ENCODE measurements at places on chromosomes 16 and 17.

DNA sequence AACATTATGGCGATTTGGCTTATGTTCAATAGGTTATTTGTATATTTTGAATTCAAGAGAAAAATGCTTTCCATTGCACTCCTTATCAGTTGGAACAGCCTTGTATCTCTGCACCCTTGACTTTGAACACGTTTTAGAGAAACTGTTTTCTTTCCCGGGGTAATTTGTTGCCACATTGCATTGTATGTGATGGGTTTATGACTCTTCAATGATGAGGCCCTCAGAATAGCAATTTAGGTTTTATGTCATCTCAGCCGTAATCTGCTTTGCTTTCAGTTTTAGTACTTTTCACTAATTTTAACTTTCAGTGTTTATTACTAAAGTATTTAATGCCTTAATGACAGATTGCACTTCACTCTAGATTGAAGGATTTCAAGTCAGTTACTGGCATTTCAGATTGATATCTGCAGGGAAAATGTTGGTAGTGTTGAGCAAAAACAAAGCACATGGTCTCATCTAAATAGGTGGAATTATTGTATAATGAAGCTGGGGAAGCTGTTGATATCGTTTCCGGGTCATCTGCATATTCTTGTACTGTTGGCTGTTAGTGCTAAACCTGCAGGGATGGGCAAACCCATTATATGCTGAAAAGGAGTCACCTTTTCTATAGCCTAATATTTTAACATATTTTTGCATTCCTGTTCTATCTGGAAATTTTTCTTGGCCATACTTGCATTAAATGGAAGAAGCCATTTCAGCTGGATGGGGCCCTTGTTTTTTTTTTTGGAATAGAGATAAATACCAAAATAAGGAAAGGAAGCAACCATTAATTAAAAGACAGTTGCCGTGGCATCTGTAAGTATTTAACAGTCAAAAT lies 2.0 kb downstream of the LUC7L3 start:
- no peak for DNase-seq

GRCh38 chr17:66538776-66539175 lies 236.4 kb downstream of the PRKCA start:
- DNase-seq: no peak

DNA sequence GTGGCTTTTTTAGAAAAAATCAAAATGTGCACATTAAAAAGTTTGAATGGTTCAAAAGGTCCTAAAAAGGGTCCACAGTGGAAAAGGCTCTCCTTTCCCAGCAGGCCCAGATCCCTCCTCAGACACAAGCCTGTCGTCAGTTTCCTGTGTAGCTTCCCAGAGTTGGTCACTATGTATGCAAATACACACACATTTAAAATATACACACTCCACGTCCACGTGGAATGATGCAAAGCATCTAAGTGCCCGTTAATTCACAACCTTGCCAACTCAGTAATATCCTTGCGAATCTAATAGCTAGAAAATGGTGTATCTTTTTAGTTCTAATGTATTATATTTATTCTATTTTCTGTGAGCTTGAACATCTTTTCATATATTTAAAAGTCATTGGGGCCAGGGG lies 17.7 kb downstream of the NLRC5 start:
- DNase-seq: no peak

DNA sequence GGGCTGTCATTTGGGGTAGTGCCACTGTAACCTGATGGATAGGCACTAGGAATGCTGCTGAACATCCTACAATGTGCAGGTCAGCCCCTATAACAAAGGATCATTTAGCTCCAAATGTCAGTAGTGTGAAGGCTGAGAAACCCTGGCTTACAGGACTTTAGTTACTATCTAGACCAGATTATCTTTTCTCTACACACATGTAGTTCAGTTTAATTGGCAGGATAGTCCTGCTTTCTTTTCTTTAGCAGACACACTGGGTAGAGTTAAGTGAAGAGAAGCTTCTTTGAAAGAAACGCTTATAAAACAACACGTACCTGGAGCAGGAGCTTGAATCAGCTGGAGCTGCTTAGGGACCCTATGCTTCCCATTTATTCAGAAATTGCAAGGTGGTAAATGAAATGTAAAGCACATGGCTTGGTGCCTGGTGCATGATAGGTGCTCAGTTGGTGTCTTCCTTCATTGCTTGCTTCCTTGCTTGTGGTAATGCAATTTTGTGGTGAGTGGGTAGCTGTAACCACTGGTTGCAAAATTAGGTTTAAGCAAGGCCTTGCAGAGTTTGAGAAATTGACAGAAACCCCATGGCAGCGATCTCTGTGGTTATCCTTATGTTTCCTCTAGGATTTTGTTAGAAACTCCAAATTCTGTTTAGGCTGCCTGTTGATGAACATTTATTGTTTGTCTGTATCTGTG lies 9.4 kb downstream of the METTL9 start:
- DNase-seq: no peak

DNA sequence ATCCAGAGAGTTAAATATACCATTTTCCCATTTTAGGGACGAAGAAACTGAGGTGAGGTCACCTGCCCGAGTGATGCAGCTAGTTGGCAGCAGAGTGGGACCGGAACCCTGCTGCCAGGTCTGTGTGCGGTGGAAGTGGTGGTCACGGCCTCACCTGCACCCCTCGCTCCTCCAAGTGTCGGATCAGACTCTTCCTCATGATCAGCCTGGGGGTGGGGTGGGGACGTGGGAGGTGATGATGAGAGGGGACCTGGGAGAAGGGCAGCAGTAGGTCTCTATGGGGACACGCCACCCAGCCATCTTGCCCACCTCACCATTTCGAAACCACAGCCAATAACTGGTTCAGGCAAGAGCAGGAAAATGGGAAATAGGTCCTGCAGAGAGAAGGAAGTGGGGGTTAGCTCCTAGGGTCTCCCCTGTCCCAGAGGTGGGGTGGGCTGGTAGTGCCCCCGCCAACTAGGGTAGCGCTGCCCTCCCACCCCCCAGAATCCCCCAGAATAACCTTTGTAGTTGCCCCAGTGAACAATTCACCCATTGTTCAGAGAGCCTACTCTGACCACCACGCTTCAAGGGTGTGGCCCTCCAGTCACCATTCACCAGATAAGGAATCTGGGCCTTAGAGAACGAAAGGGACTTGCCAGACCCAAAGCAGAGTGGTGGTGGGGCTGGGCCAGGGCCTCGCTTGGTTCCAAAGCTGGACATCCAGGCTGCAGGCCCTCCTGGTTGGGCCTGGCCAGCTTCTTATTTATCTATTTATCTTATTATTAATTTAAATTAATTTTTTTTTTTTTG lies 5.1 kb downstream of the GDPD3 start:
- no peak for DNase-seq

- DNase-seq: no peak
These were observed 12.7 kb upstream of the APRT start for GRCh38 chr16:88824256-88825077.

DNA sequence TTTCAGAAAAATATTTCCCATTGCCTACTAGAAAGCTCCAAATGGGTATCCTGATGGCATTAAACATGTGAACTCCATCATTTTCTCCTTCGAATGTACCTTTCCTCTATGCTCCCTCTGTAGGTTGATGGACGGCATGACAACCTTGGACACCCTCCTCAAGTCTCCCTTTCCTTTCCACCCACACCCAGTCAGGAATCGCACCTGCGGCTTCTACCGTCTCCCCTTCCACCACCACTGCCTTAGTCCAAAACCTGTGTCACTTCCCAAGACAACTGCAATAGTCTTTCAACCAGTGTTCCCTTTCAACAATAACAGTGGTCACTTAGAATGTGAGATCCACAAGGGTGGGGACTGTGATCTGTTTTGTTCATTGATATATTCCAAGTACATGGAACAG lies 233.1 kb upstream of the AXIN2 start:
- DNase-seq: no peak

DNA sequence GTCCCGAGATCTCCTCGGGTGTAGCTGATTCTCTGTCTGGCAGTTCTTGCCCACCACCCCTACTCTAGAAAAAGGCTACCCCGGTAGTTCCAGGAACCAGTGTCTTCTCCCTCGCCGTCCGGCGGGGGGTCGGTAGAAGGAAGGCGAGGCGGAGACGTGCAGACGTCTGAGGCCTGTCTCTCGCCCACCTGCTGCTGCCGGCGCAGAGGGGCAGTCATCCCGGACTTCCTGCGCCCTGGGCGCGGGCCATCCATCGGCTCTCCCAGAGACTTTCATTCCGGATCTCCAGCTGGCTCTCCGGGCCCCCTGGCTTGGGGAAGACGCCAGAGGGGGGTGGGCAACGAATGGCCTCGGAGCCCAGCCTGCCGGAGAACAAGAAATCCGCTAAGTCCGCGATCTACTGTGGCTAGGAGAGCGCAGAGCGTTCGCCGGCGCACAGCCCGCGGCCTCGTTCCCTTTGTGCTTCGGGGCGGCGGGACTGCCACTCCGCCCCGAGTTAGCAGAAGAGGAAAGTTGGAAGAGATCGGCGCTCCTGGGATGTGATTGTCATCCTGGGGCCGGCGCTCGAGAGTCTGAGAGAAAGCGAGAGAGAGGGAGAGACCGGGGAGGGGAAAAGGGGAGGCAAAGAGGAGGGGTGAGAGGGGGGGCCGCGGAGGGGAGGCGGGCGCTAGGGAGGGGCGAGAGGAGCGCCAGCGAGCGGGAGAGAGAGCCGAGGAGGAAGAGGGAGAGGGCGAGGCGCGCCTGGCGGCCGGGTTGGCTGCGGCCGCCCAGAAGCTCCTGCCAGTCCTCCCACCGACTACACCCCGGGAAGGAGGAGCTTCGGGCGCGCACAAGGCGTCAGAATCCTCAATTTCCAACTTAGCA lies at the start of gene IRX5:
IRX5 (plus strand) TSS at position 861 of the 864 bp plus-strand sequence. CDS start 334 bp downstream, outside the sequence.
- DNase-seq: peak; percentile 75

- peak; percentile 78 for DNase-seq
These were observed 38.1 kb downstream of the SOST start for GRCh38 chr17:43720311-43721060.

- no peak for DNase-seq
These were observed 2.2 kb upstream of the ICAM2 start for GRCh38 chr17:64022611-64023063.

DNA sequence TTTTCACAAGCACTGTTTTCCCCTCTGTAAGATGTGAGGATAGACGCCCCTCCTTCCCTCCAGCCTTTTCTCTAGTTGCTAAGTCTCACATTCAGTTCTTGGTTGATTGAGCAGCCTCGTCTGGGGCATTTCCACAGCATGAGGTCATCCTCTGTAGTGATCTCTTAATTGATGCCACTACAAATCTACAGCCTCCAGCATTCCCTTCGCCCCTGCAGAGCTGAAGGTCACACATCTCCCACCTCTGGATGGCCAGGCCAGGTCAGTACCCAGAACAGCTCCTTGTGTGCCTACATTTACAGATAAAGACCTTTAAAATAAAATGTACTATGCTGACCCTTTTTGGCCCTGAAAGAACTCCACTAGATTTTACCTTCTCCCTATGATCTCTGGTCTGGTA lies 32.5 kb upstream of the CDH11 start:
- DNase-seq: no peak

DNA sequence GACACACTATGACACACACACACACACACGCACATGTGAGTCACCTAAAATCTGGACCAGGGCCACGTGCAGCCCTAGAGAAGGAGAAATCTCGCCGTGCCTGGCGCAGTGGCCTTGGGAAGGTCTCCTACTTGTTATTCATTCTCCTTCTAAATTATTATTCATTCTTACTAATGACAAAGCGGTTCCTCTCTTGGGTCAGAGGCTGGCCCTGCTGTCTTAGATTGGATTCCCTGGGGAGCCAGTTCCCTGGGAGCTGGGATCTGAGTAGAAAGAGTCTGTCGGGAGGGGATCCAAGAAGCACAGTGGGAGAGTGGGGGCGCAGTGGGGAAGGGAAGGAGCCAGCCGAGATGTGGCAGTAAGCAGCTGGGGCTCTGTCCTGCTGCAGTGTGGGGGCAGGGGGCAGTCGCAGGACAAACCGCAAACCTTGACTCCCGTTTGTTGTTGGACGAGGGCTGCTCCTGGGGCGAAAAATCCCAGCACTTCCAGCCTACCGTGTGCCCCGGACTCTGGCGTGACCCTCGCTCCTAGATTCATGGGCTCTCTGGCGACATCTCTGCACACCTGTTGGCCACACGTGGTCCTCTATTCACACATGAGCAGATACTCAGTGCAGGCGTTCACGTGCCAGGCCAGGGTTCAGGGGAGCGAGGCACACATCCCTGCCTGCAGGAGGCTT lies 18.7 kb upstream of the JPH3 start:
- no peak for DNase-seq

- no peak for DNase-seq
These were observed 1.4 kb downstream of the RAB11FIP3 start for GRCh38 chr16:426906-427249.

DNA sequence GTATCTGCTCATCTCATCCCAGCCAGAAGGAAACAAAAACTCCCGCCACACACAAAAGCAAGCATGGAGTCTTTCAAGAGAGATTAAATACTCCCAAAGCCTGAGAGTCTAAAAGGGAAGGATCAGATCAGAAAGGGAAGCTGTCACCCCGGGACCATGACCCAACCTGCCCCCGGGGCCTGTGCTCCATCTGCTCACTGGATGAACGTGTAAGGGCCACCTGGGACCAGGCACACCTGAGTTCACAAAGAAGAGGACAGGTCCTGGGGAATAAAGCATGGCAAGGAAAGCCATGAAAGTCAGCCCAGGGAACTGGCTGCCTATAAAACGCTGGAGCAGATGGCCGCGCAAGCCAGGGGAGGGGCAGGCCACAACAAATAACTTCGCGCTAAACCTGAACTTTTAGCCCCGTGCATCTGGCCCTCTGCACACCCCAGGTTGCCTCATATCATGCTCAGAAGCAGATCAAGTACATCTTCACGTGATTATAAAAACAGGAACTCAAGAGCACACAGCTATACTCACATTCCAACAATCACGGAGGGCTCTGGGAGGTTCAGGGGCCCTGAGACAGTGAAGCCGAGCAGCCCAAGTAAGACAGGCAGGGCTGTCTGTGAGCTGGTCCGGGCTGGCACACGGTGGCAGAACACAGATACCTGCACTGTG lies 3.4 kb downstream of the TMEM11 start:
- no peak for DNase-seq

- no peak for DNase-seq
These were observed 117.7 kb upstream of the FOXF1 start for GRCh38 chr16:86392436-86393152.

GRCh38 chr17:13475574-13476223 lies 126.0 kb downstream of the HS3ST3A1 start:
- DNase-seq: no peak

DNA sequence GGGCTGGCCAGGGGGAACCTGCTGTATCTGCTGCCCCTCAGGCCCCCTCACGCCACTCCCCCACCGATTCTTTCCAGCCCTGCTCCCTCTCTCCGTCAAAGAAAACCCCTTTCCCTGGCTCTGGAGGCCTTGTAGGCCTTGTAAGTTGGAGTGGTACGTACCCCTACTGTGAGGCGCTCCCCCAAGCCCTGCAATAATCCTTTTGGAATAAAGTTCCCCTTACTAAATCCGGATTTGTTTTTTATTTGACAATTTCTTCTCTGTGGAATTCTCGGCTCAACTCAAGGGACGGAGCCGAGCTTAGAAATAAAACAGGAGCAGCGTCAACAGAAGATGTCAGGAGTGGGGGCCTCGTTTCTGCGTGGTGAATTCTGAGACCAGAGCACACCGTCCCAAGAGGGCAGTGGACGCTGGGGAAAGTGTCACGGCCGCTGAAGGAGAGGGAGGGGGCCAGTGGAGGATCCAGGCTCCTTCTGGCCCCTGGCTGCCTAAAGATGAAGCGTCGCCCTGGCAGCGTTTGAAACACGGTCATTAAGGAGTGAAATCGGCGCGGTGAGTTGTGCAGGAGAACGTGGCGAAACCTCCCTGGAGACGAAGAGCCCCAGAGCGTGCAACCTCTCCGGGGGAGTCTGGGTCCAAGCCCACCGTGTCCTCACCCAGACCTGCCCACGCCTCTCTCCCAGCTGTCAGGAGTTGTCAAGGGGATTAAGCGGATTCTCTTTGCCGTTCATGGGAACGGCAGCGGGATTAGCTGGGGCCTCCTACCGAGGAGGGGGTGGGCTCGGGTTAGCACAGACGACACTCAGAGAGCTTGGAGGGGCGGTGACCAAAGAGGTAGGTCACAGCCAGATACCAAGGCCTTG lies 47.0 kb downstream of the SLC7A5 start:
- DNase-seq: no peak

All from hypothalamus (tissue), 51 donors.